ENCODE measurements at places on chromosomes 7 and 10.

DNA sequence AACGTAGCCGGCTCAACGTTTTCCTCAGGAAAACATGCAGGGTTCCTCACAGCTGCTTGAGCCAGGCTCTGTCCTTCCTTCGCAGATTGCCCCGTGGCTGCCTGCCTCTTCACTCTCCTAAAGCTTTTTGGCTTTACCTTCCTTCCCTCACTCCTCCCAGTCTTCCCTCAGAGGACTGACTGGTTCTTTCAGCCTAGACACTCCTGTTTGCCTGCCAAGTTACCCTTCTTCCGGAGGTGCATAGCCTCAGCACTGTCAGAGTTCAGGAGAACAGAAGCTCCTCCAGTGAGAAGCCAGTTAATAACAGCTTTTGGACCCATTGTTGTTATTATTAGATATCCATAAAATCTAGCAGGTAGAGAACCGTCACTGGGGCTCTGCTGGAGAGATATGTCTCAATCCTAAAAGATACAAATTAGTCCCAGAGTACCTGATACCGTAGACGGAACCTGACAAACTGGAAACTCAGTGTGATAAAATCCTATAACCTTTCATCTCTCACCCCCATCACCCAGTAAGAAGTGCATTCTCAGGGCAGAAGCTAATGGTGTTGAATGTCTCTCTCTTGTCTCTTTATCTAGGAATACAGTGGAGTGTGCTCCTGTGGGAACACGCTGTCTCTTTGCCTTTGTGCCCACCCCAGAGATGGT lies 79.6 kb downstream of the SND1 start:
- no peak for DNase-seq

DNA sequence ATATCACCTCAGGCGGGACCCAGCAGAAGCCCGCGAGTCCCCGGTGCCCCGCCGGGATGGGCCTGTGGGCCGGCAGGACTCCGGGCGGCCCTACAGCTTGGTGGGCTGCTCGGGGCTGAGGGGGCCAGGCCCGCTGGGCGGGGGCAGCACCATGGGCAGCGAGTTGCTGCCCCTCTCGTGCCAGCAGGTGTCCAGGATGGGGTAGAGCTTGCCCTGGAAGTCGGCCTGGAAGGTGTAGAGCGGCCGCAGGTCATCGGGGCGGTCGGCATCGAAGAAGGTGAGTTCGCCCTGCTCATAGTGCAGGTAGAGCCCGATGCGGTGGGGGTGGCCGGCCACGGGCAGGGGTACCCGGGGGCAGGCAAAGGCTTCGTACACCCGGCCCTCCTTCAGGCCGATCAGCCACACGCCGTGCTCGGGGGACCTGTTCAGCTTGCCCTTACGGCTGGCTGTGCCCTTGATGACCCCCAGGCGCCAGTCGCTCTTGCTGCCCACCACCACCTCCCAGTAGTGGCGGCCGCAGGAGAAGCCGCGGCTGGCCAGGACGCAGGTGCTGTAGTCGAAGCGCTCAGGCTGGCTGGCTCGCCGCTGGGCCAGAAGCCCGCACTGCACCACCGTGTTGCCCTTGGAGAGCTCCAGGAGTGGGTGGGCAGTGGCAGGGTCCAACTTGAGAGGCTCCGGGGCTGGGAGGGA lies 4.3 kb upstream of the NSUN5 start:
- DNase-seq: no peak

- DNase-seq: no peak
Measured at GRCh38 chr7:134589491-134589941, 40.6 kb downstream of the AKR1B15 start.

GRCh38 chr7:143352531-143353002 lies 9.9 kb downstream of the FAM131B start:
- DNase-seq: no peak

DNA sequence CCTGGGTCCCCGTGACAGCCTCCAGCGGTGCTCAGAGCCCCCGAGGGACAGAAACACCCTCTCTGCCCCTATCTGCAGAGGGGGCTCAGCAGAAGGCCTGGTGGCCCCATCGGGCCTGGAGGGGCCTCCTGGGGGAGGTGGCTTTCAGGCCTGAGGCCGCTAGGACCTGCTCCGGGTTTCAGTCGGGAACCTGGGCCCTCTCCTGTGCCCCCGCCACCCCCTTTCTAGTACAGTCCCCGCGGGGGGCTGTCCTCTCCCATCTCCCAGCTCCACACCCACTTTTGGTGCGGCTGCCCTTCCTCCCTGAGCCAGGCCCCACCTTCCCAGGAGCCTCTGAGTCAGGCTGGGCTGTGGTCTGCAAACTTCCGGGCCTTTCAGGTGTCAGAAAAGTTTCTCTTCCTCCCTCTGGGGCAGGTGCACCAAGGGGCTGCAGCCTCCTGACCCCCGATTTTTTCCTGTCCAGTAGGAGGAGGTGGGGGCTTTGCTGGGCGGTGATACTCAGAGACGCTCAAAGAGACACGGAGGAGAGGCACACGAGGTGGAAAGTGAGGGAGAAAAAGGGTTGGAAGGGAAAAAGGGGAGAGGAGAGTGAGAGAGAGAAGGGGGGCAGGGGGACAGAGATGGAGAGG lies 692 bp downstream of the CARD11 start:
- no peak for DNase-seq

GRCh38 chr7:100013328-100013676 lies 2.1 kb upstream of the ZKSCAN1 start:
- DNase-seq: peak; percentile 9

- DNase-seq: no peak
Measured at GRCh38 chr10:62054408-62054807, 152.9 kb downstream of the ARID5B start.

- DNase-seq: no peak
Measured at GRCh38 chr10:90420637-90421318, 437.1 kb downstream of the HTR7 start.

DNA sequence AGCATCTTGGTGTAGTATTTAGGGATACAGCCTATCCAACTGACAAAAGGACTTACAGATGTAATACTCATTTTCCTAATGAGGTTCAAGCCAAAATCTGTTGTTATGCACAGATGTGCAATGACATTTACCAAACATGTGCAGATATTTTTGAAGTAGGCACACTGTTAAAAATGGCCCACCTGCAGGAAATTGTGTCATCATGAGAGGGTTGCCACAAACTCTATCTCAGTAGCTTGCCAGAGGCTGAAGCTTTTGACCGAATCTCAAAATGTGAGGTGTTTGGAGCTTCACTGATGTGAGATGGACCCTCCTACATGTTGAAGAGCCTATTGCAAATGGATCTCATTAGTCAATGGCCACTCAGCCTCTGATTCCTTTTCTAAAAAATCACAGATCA lies 89.7 kb upstream of the CSTF2T start:
- DNase-seq: no peak

DNA sequence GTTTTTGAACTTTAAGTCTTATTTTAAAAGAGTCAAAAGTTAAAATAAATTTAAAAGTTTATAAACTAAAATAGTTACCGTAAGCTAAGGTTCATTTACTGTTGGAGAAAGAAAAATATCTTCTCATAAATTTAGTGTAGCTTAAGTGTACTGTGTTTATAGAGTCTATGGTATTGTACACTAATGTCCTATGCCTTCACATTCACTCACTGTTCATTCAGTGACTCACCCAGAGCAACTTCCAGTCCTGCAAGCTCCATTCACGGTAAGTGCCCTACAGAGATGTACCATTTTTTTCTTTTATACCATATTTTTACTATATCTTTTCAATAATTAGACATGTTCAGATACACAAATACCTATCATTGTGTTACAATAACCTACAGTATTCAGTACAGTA lies 97.6 kb downstream of the PTN start:
- DNase-seq: no peak

DNA sequence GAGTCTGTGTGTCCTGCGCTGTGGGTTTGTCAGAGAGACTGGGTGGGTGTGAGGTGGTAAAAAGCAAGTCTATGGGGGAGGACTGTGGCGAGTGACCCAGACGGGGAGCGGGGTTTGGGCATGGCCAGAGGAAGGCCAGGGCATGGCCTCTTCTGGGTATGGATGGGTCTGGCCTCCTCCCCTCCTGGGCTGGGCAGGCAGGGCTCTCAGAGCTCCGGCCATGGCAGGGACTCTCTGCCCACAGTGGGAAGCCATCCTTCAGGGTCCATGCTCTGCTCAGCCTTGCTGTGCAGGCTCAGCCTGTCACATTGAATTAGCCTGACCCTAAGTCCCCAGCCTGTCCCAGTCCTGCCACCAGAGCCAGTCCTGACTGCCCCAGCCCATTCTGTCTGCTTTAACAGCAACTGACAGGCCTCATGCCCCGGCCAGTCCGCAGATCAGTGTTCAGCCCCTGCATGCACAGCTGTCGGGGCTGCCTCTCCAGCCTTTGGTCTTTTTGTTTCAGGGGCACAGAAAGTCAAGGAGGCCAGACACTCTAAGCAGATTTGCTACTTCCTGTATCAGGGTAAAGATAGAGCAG lies 7.9 kb downstream of the ANTXRL start:
- DNase-seq: no peak

- DNase-seq: no peak
Measured at GRCh38 chr10:67705921-67706320, 9.9 kb upstream of the CTNNA3 start.

- no peak for DNase-seq
Measured at GRCh38 chr10:119090026-119090795, 9.6 kb upstream of the EIF3A start.

- DNase-seq: no peak
Measured at GRCh38 chr10:68899186-68899745, 1.8 kb upstream of the DDX50 start.

GRCh38 chr10:113381981-113382509 lies 170.8 kb upstream of the HABP2 start:
- DNase-seq: no peak

GRCh38 chr10:53122281-53122680 lies 349.7 kb upstream of the MBL2 start:
- DNase-seq: no peak

GRCh38 chr10:74976565-74976964 lies 134.9 kb upstream of the SAMD8 start:
- no peak for DNase-seq

DNA sequence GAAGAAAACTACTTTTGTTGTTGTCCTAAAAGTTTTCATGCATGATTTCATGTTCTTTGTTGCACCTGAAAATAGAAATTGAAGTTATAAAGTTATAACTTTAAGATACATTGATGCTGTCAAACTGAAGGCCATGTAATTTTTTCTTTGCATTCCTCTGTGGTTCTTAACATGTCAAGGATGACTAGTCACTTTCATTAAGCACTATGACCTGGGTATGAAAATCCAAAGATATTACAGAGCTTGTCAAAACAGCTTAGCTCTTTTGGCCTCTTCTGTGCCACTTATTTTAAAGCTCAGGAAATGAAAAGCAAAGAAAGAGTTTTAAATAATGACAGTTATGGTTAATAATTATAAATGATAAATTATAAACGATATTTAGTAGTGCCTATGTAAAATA lies 241.6 kb upstream of the CACNA2D1 start:
- DNase-seq: no peak

DNA sequence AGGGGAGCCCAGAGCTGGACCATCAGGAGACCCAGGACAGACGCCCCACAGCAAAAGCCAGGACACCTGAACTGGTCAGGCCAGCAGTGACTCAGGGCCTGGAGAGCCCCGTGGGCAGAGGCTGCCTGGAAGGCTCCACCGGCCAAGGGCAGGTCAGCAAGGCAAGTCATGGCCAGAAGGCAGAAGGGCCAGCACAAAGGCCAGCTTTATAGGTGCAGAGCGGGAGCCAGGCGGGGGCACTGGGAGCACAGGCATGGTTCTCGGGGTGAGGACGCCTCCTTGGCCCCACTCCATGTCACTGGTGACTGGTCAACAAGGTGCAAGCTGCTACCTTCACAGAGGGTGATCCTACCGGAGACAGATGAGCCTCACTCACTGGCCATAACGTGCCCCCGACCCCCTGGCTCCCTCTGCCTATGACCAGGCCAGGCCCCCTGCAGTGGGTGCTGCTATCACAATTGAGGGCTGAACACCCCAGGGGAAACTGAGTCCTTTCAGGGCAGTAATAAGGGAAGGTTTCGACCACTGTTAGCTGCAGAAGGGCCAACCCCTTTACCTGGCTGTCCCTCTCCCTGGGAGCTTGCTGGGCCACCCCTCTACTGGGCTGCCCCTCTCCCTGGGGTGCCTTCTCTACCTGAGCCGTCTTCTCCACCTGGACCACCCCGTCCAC lies 317.4 kb downstream of the PTPRN2 start:
- DNase-seq: no peak

- no peak for DNase-seq
Measured at GRCh38 chr7:4010061-4010605, 672.0 kb upstream of the FOXK1 start.

GRCh38 chr7:78535655-78536054 lies 737.1 kb downstream of the PHTF2 start:
- no peak for DNase-seq

GRCh38 chr7:114481999-114482398 lies 67.4 kb downstream of the FOXP2 start:
- DNase-seq: peak; percentile 40

GRCh38 chr10:23015021-23015707 lies 80.2 kb upstream of the MSRB2 start:
- DNase-seq: no peak

DNA sequence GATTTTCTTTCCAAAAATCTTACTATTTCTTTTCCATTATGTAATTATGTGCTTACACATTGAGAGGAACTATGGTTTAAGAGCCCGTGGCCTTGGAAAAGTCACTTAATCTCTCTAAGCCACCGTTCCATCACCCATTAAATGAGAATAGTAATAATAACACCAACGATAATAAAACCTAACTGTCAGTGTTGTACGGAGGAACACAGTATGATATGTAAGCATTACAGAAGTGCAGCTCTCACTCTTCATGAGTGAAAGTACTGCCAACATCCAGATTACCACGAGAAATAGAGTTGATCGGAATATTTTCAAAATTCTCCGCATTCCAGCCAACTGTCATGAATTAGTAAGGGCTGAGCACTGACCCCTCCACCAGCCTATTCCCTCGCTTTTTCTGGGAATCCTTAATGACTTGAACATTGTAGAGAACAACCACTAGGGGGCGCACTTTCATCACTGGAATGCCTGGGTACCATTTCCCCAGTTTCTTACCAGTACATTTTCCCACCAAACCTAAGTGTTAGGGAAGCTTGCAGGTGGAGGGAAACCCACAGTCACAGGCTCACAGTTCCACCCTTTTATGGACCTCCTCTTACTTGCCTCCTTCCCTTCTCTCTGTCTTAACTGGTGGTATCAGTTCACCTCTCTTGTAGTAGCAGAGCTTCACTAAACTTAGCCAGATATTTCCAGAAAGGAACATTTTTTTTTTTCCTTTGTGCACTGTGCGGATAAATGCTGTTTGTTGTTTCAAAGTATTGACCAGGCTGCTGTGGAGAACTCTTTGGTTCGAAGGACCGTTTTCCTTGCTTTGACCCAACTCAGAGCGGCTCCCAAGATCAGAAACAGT lies 27.8 kb downstream of the NKX2-3 start:
- DNase-seq: peak; percentile 18

DNA sequence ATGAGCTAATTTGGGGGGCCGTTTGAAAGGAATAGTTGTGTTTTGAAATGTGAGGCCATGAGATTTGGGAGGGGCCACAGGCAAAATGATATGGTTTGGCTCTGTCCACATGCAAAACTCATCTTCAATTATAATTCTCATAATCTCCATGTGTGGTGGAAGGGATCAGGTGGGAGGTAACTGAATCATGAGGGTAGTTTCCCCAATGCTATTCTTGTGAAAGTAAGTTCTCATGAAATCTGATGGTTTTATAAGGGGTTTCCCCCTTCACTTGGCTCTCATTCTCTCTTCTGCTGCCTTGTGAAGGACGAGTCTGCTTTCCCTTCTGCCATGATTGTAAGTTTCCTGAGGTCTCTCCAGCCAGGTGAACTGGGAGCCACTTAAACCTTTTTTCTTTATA lies 490.8 kb upstream of the GRM3 start:
- no peak for DNase-seq

- no peak for DNase-seq
Measured at GRCh38 chr10:74121368-74121767, 29.3 kb downstream of the AP3M1 start.

GRCh38 chr10:102546606-102547320 lies 43.0 kb downstream of the SUFU start:
- no peak for DNase-seq
